Activated T-helper 1 cell treated with anti-CD3 and anti-CD28 coated beads, Interleukin-2, amount 50 U/mL, for 16 hours (primary cell): ENCODE measurements at places on chromosomes 1 and 21.
A peak's percentile ranks its signal among the peaks of the same experiment; 100 is the strongest.

- DNase-seq = no peak
Observed at GRCh38 chr1:209404577-209404976, 178.9 kb upstream of the CAMK1G start.

GRCh38 chr21:43658769-43659135 lies 536 bp downstream of the HSF2BP start:
- no peak for DNase-seq

- no peak for DNase-seq
Observed at GRCh38 chr1:244046907-244047611, 4.0 kb upstream of the ZBTB18 start.

- no peak for DNase-seq
Observed at GRCh38 chr1:116503546-116504307, 67.1 kb downstream of the CD58 start.

- no peak for DNase-seq
Observed at GRCh38 chr1:28173980-28174297, 2.6 kb downstream of the PTAFR start.

DNA sequence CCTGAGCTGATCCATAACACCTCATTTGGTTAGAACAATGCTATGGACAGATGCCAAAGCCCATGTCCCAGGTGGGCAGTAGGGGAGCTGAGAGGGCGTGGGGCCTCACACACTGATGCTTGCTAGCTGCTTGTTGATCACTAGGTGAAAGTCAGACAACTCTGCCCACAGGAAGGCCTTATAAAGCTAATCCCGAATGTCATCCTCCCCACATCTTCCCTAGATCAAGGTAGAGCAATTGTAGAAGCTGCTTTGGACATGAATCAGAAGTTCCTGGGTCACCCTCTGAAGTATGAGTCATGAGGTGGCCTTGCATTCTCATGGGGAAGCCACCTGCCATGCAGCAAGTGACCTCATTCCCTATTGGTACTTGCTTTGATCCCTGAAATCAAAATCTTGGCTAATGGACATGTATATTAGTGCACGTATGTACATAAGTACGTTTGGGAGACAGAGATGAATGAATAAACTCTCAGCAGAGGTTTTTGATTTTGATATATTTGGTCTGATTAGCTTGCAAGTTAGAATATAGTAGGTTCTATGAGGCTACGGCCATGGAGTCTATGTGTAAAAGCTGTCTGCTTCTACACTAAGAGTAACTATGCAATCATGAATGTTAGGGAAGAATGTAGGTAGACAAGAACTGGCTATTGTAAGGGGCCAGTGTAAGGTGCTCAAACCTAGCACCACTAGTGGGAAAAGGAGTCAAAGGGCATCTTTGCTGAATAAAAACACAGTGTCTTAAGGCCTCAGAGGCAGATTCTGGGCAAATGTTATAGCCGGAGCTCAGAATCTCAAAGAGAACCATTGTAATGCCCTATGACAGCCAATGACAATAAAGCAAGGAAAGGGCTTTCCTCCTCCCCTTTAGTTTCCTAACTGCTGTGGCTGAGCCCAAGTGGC lies 52.6 kb downstream of the ABCA4 start:
- no peak for DNase-seq

GRCh38 chr1:23129846-23130245 lies 38.8 kb downstream of the LUZP1 start:
- no peak for DNase-seq

DNA sequence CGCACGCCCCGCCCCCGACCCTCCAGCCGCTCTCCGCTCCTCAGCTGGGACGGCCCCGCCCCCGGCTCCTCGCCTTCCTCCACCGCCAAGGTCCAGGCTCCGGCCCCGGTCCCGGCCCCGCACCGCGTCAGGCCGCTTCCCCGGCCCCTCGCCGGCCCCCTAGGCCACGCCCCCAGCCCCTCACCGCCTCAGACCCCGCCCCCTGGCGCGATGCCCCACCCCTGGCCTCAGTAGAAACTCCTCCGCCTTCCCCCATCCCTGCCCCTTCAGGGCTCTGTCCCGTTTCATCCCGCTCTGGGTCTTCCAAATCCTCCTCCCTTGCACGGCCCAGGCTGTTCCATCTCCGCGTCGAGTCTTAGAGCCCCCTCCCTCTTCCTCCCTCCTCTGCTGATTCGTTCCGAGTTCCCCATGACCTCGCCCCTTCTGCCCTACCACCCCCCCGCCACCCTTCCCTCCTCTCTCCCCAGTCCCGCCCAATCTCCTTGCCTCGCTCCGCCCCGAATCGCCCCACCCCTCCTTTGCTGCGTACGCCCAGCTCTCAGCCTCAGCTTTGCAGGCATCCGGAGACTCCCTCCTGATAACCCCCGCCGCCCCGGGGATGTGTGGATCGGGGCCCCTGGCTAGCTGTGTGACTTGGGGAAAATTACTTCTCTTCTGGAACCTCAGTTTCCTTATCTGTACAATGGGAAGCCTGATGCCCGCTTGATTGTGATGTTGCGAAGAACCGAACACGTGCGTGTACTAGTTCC lies 448 bp upstream of the ASAP3 start:
- DNase-seq = peak; percentile 83

DNA sequence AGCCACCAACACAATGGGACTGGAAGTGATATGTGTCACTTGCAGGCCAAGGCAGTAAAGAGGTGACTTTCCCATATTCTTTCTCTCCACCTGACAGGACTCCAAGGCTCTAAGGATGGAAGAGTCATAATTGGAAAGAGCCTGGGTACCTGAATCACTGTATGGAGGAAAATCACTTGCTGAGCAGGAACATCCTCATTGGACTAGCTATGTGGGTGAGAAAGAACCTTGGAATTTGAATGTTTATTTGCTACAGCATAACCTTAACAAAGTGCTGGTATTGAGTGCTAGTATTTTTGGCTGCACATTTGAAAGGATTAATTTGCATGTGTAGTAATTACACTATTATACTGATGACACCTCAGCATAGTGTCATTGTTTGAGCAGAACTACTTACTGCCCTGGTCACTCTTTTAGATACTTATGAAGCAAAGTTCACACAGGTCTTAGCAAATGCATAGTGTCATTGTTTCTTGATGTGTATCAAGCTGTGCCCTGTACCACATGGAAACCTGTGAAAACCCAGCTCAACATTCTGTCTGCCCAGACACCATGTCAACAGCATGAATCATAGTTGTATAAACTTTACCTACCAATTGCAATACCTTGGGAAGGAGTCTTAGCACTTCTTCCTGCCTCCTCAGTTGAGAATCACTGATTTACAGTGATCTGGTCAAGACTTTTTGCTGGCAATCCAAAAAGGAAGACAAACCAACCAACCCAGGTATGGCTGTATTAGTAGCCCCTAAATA lies 5.1 kb upstream of the S100A10 start:
- DNase-seq = no peak

GRCh38 chr1:200316148-200316803 lies 93.6 kb downstream of the ZNF281 start:
- no peak for DNase-seq

GRCh38 chr1:32356478-32356877 lies 5.8 kb downstream of the FAM229A start:
- DNase-seq = no peak

- peak; percentile 36 for DNase-seq
Observed at GRCh38 chr1:89724369-89725010, 91.6 kb downstream of the LRRC8C start.

- no peak for DNase-seq
Observed at GRCh38 chr1:166908942-166909341, 32.9 kb upstream of the TADA1 start.

DNA sequence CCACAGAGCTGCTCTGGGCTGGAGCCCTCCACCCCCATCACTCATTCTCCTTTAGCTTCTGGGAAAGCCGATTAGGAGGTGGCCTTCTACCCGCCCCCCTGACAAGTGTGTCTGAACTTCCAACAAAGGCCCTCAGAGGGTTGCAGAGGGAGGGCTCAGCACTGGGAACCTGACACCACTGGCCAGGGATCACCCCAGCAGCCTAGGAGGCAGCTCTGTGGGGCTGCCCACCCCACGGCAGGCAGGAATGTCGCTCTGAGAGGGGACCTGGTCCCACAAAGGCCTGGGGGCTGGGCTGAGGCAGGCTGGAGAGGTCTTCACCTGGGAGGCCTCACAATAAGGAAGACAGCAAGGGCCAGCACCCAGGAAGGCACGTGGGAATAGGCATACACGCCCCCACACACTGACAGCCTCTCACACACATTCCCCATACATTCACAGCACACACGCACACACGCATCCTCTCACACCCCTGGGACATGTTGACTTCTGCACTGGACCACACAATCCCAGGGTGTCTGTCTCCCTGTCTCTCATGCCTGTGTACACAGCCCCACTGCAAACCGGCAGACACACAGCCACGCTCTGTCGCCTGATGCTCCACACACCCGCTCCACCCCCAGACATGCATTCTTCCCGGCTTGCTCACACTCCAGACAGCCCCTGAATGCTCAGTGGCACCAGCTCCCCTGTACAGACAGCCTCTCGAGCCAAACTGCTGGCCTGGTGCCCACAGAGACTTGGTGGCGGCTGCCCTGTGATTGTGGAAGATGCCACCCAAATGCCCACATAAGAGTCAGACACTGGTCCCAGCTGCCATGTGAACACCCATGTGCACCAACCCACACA lies 30.7 kb downstream of the DMBX1 start:
- no peak for DNase-seq

GRCh38 chr1:181674617-181675016 lies 191.3 kb downstream of the CACNA1E start:
- DNase-seq = no peak

DNA sequence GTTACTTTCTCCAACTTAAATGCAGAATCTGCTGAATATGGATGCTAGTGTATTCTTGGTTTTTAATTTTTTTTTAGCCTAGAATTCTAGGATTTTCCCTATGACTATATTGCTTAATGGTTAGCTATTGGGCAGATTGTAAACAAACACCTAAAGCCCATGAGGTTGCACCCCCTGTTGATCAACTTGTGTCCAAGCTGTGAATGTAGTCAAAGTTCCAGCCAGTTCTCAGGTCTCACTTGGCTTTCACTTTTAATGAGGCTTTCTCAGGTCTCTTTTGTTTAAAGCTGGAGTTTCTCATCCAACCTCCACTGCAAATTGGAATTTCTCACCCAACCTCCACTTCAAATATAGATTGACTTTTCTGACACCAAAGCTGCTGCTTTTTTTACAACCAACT lies 35.9 kb downstream of the FCER1A start:
- DNase-seq = no peak

- peak; percentile 4 for DNase-seq
Observed at GRCh38 chr21:34722684-34723300, 54.0 kb downstream of the CLIC6 start.
